ENCODE measurements at places on chromosomes 3 and 15.
A peak's percentile ranks its signal among the peaks of the same experiment; 100 is the strongest.

DNA sequence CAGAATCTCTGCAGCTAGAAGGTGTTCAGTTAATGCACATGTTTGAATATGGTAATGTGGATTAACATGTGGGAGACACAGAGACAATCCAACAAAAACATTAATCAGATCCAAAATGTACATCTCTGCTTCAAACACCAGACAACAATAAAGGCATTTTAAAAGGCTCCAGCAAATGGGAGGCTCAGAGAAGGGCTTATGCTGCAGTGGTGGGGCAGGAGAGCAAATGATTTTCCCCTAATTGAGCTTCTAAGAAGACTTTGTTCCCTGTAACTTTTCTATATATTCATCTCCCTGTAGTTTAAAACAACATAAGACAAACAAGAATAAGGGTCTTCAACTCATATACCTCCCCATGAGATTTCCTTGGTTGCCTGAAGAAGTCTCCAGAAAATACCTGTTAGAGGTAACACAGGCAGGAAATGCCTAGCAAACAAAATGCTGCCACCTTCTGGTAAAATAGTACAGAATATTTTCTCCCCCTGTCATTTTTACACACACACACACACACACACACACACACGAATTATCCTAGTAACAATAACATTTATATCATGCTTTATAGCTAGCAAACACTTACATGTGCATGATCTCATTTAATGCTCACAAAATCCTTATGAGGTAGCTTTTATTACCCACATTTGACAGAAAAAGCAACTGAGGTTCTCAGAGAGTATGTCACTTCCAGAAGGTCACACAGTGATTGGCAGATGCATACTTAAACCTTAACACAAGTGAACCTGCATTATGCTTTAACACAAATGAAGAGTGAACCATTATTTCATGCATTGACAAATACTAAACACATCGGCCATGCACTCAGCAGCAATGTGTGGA lies 123.4 kb upstream of the MB21D2 start:
- peak; percentile 51 for DNase-seq

DNA sequence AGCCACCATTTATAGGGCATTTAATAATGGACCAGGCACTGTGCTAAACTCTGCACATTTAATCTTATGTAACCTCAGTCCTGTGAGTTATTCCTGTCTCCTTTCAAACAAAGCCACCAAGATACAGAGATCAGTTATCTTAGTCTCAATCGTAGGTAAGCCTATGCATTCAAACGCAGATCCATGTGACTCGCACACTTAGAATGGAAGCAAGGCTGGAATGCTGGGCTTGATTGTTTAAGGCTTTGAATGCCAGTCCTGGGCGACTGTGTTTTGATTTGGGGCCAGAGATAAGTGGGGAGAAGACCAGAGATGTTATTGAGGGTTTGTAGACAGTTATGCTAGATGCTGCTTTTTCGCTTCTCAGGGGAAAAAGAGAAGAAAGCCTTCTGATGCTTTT lies 22.2 kb downstream of the MED12L start:
- peak; percentile 54 for DNase-seq

DNA sequence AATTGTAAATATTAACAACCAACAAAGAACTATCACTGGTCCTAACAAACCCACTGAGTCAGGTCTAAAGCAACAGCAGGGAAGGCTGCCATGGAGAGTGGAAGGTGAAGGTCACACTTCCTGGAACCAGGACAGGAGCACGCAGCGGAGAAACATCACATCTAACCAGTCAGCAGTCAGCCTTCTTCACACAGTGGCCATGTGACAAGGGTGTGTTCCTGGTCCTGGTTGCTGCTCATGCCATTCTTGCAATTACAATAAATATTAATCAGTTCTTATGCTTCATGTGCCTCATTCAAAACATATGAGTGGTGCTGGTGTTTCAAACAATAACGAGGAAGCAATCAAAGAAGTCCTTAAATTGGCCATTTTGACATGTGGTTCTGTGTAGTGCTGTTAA lies 162.8 kb downstream of the ARRDC4 start:
- DNase-seq: no peak

DNA sequence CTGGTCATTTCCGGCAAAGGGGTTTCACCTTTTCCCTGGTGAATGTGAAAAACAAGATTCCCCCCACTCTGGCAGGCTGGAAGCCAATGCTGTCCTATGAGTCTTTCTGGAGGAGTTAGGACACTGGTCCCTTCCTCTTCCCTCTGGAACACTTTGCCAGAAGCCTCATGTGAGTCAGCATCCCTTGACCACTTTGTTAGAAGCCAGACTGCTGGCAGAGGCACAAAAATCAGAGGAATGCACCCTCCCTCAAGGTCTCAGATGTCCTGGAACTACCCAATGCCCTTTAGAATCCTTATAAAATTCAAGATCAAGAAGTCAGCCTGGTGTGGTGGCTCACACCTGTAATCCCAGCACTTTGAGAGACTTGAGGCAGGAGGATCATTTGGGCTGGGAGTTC lies 26.6 kb downstream of the ITGB5 start:
- DNase-seq: no peak

DNA sequence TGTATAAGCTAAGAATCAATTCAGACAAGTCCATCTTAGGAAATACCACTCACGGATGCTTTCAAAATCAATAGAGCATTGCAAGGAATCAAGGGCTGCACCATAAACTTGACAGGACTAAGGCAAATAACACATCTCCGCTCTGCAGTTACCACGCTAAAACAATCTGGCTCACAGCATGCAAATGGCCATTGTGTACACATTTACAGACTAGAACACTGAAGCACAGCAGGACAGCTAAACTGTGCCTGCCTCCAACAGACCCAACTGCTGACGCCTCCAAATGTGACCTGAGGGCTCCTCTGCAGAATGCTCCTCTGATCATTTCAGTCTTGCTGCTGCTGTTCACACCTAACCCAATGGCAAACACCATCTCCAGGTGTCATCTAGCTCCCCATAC lies 104.3 kb downstream of the MEX3B start:
- DNase-seq: no peak

DNA sequence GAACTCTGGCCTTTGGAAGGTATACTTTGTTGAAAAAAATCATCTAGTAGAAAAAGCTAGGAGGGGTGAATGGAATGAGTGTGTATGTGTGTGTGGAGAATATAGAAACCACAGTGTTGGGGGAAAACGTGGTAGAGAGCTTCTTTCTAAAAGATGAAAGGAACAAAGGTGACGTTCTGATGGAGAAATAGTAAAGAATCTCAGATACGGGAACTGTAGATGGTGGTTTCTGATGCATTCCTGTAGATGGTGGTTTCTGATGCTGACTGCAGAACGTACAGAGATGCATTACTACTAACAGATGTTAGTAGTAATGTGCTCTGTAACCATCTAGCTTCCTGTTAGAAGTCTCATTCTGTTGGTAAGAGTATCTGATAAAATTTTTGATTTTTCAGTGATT lies 60.2 kb downstream of the VPS8 start:
- DNase-seq: no peak

- no peak for DNase-seq
These were observed 479.6 kb upstream of the ALCAM start for GRCh38 chr3:104887069-104887468.

DNA sequence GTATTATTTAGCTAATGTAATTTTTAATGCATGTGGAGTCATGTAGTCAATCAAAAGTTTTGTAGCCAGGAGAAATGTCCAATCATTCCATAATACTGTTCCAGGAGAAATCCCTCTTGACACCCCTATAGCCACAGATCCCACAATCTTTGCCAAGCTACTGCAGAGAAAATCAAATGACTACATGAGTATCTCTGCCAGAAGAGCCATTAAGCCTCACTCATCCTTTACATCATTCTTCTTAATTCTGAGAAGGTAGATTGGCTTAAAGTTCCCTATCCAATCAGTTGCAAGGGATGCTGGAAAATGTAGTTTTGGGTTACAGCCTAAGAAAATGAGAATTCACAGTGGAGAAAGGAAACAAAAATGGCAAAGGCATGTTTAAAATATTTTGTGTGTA lies 502.1 kb downstream of the ZBBX start:
- DNase-seq: no peak

- DNase-seq: no peak
These were observed 119.3 kb upstream of the SLC7A14 start for GRCh38 chr3:170705131-170705530.

DNA sequence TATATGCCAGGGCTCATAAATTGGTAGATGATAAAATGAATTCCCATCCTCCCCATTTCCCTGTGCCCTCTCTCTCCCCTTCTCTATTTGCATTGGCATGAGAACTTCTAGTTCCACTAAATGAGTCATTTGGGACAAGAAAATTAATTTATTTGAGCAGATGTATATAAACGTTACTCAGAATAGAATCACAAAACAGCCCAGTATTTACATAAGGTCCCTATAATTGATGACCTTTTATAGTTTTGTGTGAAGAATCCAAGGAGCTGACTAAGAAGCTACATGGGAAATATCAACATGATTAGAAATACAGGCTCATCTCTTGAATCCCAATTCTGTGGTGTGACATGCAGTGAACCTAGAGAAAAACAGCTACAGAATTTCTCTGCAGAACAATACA lies 617.7 kb upstream of the NR2F2 start:
- DNase-seq: no peak

GRCh38 chr3:194423317-194423716 lies 24.3 kb upstream of the GP5 start:
- no peak for DNase-seq

DNA sequence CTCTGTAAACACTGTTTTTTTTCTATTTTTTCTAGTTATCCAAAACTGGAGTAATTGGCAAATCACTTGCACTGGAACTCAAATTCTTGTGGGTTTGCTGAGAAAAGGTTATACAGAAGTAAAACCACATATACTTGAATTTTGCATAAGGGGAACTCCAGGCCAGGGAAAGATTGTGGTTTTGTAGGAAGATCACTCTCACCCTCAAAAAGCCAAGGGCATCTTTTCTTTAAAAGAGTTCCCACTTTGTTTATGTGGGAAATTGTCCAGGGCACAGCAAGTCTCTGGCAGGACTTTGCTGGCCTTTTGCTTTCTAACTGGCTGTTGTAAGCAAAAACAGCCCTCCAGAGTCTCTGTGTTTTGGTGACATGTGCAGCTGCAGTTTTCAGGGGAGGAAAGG lies 340.3 kb upstream of the RBMS3 start:
- DNase-seq: no peak

GRCh38 chr15:66212563-66212921 lies 41.0 kb downstream of the MEGF11 start:
- DNase-seq: no peak

DNA sequence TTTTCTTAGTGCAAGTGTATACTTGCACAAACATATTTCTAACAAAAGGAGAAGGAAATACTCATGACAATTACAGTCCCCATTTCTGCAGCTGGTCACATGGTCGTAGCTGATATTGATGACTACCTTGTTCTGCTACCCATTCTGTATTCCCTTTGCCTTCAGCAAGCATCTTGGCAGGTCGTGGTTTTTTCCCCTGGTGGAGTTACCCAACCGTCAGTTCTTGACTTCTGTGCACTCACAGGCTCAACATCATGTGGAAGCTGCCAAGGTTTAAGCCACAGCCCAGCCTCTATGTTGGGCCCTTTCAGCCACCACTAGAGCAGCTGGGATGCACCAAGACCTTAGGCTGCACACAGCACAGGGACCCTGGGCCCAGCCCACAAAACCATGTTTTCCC lies 56.1 kb downstream of the VGLL3 start:
- DNase-seq: no peak

GRCh38 chr3:79994397-79994796 lies 226.6 kb upstream of the ROBO1 start:
- no peak for DNase-seq

- no peak for DNase-seq
These were observed 63.4 kb downstream of the ERC2 start for GRCh38 chr3:56404884-56405283.

- no peak for DNase-seq
These were observed 106.2 kb downstream of the TLE3 start for GRCh38 chr15:69991551-69991980.
